Psoas muscle (tissue), 8 donors: ENCODE measurements at places on chromosomes 11 and 22. TPM values are rescaled to one million over a fixed set of nuclear protein-coding genes. Genes with fewer than 3 reads are reported as not detected.

The DEFB131B gene
- total RNA-seq, result not detected

- peaks cover 10% of the 10 kb centered on the region for H3K4me1 ChIP-seq
- DNase-seq, result no peak
- H3K27me3 ChIP-seq, result no peaks in the 10 kb centered on the region
- H3K27ac ChIP-seq, result no peak overlapping the region
Observed at GRCh38 chr11:10534316-10534715, 6.7 kb downstream of the RNF141 start.

DNA sequence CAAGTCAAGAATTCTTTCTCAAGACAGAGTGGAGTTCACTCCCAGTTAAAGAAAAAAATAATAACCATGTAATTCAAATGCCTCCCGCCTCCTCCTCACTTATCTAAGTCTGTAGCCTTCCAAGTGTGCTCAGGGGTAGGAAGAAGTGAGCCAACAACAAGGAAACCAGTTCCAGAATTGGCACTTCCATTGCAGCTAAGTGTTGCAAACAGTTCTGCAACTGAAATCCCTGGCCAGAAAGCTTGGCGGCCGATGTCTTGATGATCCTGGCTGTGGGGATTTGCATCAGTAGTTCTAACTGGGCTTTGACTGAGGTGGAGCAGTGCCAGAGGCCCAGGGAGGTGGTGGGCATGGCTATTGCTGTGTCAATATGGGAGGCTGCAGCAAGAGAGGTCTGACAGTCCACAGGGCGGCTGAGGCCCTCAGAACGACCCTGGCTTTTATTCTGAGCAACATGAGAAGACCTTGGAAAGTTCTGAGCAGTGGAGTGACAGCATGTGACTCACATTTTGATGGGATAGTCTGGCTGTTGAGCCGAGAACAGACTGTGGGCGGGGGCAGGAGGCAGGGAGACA lies 19.2 kb downstream of the DHCR7 start:
- no peak overlapping the region for H3K27ac ChIP-seq
- H3K4me1 ChIP-seq, result no peaks in the 10 kb centered on the region
- no peaks in the 10 kb centered on the region for H3K36me3 ChIP-seq
- H3K27me3 ChIP-seq, result no peaks in the 10 kb centered on the region
- no peak for DNase-seq

DNA sequence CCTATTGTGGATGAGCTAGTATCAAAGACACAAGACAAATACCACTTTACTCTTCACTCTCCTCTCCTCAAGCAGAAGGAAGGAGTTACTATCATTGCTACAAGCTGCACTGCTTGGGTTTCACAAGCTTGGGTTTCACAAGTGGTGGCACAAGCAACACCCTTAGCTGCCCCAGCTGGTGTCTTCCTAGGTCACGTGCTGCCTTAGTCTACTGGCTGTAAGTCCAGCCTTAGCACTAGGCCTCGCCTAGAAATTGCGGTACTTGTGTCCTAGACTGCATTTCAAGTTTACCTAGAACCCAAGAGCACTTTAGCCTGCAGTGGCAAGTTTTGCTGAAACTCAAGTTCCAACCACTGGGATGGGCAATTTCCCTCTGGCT lies 86.6 kb downstream of the EHF start:
- H3K4me3 ChIP-seq, result no peak overlapping the region
- no peaks in the 10 kb centered on the region for H3K4me1 ChIP-seq
- no peak for DNase-seq
- H3K36me3 ChIP-seq, result no peaks in the 10 kb centered on the region

DNA sequence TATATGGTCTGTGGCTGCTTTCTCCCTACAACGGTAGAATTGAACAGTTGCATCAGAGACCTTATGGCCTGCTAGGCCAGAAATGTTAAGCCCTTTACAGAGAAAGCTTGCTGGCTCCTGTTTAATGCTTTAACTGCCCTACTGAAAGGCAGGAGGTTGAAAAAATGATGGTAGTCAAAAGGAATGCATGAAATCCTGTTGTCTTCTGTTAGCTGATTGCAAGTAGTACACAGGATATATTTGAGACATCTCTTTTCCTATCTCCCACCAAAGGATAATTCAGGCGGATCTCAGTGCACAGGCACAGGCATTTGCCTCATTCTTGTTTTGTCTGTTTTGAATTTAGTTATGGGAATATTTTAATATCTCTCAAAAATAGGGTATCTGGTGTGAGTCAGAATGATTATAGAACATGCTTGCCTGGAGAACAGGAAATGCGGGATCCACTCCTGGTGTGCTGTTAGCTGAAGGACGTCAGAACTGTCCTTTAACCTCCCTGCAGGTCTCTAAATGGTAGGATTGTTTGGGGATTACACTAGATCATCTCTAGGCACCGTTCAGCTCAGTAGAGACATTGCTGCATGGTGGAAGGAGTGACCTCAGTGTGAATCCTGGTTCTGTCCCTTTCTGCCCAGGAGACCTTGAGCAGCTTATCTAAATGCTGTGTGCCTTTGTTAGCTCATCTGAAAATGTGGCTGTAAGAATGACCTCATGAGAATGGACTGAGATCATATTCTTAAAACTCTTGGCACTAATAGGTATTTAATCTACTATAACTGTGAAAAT lies 49.5 kb downstream of the PACS1 start:
- no peaks in the 10 kb centered on the region for H3K36me3 ChIP-seq
- H3K27me3 ChIP-seq, result no peaks in the 10 kb centered on the region
- H3K4me1 ChIP-seq, result peaks cover 8% of the 10 kb centered on the region
- no peak overlapping the region for H3K27ac ChIP-seq
- H3K4me3 ChIP-seq, result no peak overlapping the region

- H3K27ac ChIP-seq, result peak overlapping the region; percentile 60
- no peak overlapping the region for H3K4me3 ChIP-seq
- no peaks in the 10 kb centered on the region for H3K4me1 ChIP-seq
Observed at GRCh38 chr11:77073328-77074001, 6.7 kb downstream of the CAPN5 start.

GRCh38 chr11:100851584-100852152 lies 164.6 kb downstream of the ARHGAP42 start:
- no peak overlapping the region for H3K4me3 ChIP-seq
- no peaks in the 10 kb centered on the region for H3K36me3 ChIP-seq
- DNase-seq, result no peak
- H3K27me3 ChIP-seq, result no peaks in the 10 kb centered on the region

DNA sequence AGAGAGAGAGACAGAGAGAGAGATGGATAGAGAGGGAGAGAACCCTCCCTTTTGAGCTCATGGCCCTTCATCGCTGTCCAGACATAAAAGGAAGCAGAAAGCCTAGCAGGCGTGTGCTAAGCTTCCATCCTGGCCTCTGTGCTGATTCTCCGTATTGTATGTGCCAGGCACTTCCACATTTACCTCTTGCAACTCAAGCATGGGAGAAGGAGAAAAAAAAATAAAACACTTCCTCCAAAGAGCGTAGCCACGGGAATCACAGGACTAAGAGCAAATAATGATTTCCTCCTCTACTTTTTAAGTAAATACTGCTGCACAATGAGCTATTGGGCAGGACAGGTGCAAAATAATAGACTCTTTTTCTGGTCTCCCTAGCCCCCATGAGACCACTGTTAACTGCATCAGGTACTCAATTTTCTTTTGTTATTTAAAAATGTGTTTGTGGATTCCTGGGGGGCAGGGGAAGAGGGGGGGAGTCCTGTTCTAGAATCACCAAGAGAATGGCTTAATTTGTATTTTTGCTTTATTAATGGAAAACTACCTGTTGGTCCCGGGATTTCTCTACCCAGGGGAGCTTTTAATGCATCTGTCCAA lies 154.3 kb downstream of the NXPE2 start:
- H3K27ac ChIP-seq, result no peak overlapping the region
- H3K36me3 ChIP-seq, result no peaks in the 10 kb centered on the region
- no peaks in the 10 kb centered on the region for H3K4me1 ChIP-seq
- H3K27me3 ChIP-seq, result peaks cover 2% of the 10 kb centered on the region
- H3K4me3 ChIP-seq, result no peak overlapping the region
